ENCODE measurements at places on chromosomes 3 and 15.
A peak's percentile ranks its signal among the peaks of the same experiment; 100 is the strongest.

GRCh38 chr15:63668601-63669000 is 71.4 kb downstream of the FBXL22 start:
- DNase-seq = no peak

GRCh38 chr3:22297436-22297835 is 546.4 kb upstream of the ZNF385D start:
- DNase-seq = no peak

DNA sequence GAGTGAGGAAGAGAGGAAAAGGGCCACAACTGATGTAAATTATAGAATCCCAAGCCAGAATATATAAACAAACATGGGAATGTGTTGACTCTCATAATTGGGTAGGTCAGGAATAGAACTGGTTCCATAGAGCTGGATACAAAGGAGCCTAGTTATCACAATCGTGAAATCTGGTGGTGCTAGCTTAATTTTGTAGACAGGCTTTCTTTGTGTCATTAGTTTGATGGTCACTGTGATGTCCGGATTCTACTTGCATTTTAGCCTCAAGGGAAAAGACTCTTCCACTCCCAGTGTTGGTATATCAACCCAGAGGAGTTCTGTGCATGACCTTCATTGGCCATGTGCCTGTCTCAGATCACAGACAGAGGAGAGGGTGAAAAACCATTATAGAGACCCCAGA is 81.8 kb downstream of the NLGN1 start:
- DNase-seq = no peak

DNA sequence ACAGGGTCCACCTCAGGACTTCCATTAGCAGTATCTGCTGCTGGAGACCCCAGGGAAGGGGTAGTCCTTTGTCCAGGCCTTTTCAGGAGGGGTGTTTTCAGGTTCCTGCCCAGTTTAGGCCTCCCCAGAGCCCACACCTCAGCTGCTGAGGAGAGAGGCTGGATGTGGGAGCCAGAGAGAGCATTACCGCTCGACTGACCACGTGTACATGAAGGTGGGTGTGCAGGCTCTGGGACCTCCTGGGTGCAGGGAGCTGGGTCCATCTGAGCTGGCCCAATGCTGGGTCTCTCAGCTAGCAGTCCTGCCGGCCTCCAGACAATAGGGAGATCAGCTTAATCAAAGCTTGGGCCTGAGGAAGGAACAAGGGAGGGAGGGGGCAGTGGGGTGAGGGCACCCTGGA is 29.1 kb upstream of the POLG start:
- DNase-seq = no peak

DNA sequence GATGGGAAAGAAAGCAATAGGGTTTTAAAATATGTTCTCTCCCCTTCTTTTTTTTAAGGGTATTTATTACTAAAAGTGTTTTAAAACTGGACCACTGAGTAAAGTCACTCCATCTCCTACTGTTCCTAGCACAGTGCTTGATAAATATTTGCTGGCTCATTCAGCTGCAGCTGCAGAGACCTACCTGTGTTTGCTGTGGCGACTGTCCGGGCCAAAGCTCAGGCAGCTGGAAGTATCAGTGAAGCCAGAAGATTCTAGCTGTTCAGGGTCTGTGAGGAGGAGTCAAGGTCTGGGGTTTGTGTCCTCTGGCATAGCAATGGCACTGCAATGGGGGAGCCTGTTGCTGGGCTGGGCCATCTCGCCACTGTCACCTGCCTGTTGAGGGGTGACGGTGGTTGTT is 109.9 kb downstream of the RPLP1 start:
- DNase-seq = no peak

GRCh38 chr15:44713006-44713966 is 2.0 kb downstream of the B2M start:
- DNase-seq = no peak

GRCh38 chr3:155308831-155309230 is 15.3 kb upstream of the STRIT1 start:
- no peak for DNase-seq

- no peak for DNase-seq
Observed at GRCh38 chr3:56796202-56796601, 5.5 kb downstream of the ARHGEF3 start.

GRCh38 chr15:83474578-83474977 is 27.4 kb downstream of the SH3GL3 start:
- no peak for DNase-seq

DNA sequence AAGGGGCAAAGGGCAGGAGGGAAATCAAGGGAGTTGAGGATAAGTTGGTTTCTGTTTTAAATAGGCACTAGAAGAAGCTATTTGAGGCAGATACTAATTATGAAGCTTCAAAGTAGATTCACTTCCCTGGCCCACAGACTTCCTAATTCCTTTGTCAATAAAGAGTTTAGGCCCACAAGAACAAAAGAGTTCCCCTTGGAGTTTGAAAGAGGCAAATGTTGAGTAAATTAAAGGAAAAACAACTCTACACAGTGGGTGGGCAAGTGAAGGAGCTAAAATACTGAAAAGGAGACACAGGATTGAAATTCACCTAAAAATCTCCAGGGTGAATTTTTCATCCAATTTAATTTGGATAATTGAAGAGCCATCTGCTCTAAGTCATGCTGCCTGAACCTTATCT is 411.7 kb upstream of the RORA start:
- no peak for DNase-seq

DNA sequence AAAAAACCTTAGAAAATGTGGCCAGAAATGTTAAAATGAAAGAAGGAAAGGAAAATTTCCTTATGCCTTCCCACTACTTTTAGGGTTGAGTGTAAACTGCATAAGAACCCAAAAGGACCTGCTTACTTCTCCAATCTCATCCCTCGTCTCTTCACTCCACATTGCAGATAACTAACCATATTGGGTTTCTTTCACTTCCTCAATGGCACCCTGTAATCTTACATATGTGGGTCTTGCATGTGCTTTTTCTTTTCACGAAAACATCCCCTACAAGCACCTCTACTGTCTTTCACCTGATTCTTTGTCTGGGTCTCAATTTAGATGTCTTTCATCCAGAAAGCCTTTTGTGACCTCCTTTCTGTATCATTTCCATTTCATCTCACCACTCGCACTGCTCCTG is 23.1 kb downstream of the EOMES start:
- DNase-seq = no peak

GRCh38 chr3:122868322-122868721 is 73.5 kb downstream of the SLC49A4 start:
- no peak for DNase-seq

DNA sequence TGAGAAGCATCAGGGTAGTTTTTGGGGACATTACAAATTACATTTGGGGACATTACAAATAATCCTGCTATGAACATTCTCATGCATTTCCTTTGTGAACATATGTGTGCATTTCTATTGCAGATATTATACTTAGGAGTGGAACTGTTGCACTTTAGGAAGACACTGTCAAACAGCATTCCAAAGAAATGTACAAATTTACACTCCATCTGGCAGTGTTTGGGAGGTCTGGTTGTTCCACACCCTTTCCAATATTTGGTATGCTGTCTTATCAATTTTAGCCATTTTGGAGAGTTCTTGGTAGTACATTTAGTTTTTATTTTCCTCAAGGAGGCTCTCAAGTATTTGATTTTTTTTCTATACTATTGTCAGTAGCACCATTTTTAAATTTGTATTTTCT is 419.1 kb upstream of the ARHGEF26 start:
- DNase-seq = no peak

- DNase-seq = no peak
Observed at GRCh38 chr3:31532587-31533168, at the start of gene STT3B. Gene STT3B (plus strand): TSS chr3:31532925. CDS start chr3:31532999, 74 bp downstream.

DNA sequence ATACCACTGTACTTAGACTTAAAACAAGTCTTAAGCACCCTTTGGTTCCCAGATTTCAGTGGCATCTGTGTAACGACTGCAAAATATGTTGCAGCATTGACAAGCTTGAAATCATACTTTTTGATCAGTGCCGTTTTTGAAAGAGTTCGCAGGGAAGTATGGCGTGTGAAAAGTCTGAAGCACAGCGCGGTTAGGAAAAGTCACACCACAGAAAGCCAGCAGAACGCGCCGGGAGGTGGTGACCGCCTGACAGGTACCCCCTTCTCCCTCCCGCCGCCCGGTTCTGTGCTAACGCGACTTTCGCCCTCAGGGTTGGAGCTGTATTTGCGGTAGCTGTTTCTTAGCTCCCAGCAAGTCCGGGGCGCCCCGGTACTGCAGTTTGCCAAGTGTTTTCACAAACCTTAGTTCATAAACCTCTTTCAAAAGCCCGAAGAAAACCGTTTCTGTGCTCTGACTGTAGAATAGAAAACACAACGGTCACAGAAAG is 481 bp upstream of the CRYBG3 start:
- peak; percentile 59 for DNase-seq

DNA sequence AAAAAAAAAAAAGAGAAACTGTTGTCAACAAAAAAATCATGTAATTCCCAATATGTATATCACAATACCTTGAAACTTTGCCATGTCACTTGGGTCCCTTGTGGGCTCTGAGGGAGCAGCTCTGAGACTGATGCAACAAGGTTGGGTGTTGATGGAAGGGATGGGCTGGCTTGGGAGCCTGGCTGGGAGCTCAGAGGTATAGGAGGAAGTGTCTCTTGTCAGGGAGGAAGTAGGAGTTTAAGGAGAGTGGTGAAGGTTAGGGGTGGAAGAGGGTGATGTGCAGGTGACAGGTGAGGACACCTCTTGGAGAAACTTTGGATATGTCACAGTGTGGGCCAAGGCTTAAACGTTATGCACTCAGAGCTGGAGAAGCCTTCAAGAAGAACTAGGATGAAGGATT is 2.0 kb upstream of the TM6SF1 start:
- DNase-seq = no peak

DNA sequence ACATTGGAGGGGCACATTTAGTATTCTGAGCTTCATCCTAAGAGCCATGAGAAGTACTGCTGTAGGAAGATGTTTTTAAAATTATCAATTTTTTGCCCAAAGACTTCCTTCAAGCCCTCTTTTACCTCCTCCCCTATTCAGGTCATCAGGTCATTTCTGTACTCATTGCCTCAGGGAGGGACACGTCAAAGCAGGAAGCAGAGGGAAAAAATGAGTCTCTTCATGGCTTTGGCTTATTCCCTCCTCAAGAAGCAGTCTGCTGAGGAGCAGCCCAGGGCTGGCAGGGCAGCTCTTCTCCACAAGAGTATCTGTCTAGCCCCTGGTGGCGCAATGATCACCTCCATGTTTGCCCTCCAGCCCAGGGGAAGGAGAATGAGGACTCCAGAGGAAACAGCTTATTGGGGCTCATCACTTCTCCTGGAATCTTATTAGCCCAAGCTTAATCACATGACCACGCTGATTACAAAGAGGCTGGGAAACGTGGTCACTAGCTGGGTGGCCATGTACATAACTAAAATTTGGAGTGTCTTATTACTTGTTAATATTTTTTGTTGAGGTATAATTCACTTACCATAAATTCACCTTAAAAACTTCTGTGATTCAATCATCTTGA is 44.2 kb upstream of the GATA2 start:
- no peak for DNase-seq

GRCh38 chr3:42638339-42638842 is 15.1 kb upstream of the ZBTB47 start:
- DNase-seq = no peak

DNA sequence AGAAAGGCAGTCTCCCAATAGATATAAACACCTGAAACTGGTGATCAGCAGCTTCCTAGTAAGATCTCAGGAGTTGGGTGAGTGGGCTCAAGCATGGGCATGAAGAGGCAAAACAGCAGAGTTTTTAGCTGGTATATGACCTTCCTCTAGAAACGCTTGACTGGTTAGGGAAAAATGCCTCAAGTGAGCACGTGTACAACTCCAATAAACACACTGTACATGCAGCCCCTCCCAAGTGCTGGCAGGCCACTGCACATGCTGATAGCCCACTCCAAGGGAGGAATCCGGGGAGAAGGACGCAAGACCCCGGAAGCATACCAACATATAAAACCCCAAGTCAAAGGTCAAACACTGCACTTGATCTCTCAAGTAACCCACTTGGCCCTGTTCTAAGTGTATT is 143.0 kb downstream of the FMN1 start:
- no peak for DNase-seq

GRCh38 chr3:105722943-105723556 is 145.8 kb downstream of the CBLB start:
- no peak for DNase-seq

DNA sequence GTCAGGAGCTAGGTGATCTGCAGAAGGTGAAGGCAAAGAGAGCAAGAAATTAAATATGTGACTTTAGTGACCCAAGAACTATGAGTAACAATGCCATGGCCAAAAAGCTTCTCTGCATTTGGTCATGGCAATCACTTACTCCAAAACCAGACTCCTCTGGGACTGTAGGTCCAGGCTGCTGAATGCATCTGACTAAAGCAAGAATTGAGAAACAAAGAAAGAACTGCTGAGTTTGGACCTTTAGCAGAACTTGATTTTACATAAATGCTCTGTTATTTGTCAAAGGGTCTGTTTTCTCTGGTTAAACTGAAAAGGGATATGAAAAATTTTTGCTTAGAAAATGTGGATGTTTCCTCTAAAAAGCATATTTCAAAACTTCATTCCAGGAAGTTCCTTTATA is 1102.2 kb downstream of the IGSF11 start:
- DNase-seq = no peak

GRCh38 chr3:128322030-128323022 is 144.4 kb downstream of the DNAJB8 start:
- DNase-seq = peak; percentile 83

- no peak for DNase-seq
Observed at GRCh38 chr3:175659670-175660350, 800.7 kb downstream of the NAALADL2 start.

GRCh38 chr3:73213896-73214295 is 152.4 kb downstream of the EBLN2 start:
- no peak for DNase-seq

GRCh38 chr3:152252755-152253154 is 16.0 kb upstream of the MBNL1 start:
- no peak for DNase-seq

GRCh38 chr3:36741285-36741684 is 23.1 kb downstream of the DCLK3 start:
- no peak for DNase-seq

DNA sequence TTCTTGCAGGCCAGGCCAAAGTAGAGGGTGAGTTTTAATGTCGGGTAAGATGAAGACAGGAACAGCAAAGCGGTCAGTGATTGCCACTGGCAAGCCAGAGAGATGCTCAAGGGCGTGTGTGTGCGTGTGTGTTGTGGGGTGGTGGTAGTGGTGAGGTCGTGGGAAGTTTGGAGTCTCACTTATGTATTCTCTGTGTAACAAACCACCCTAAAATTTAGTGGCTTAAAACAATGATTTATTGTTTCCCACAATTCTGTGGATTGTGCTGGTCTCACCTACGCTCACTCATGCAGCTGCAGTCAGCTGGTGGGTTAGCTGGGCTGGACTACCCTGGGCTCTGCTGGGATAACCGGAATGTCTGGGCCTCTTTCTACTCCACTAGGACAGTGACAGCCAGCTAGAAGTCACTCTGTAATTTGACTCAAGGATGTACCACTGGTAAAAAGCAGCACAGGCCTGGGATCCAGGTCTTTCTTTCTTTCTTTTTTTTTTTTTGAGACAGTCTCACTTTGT is 50.9 kb upstream of the BHLHE40 start:
- no peak for DNase-seq

- DNase-seq = no peak
Observed at GRCh38 chr3:197960694-197961581, 921 bp downstream of the LMLN start.

- DNase-seq = no peak
Observed at GRCh38 chr3:187667526-187667925, 2.7 kb downstream of the SST start.

GRCh38 chr15:59244337-59244736 is 37.7 kb downstream of the LDHAL6B start:
- no peak for DNase-seq

GRCh38 chr3:119296727-119297122 is 2.5 kb downstream of the ARHGAP31 start:
- DNase-seq = no peak
